RWPE2 (cell line): ENCODE measurements at places on chromosomes 16 and 17.

DNA sequence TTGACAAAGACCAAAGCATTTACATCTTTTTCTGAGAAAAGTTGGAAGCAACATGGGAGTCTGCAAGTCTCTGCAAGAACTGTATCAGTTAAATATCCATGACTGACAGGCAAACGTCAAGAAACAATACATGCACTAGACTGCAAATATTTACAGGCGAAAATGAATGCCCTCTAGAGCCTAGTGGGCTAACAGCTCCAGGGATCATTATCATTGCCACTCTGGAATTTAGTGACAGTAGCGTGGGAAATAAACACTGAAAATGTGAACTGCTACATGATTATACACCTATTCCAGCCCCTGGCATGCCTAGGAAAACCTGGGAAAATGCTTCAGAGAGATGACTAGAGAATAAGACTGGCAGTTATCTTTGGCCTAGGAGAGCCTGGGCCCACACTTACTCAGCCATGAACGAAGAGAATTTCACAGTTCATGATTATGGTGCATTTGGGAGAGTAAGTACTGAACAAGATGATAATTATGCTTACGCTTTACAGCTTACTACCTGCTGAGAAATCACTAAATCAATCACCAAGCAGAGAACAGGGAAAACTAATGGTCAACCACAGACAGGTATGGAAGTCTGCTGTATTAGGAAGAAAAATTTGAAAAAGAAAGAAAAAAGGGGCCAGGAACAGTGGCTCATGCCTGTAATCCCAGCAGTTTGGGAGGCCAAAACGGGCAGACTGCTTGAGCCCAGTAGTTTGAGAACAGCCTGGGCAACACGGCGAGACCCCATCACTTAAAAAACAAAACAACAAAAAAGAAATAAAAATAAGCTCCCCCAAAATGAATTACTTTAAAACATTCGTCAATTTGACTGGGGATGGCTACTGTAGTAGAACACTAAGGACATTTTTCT lies 66.6 kb upstream of the CLEC18B start:
- DNase-seq: no peak

DNA sequence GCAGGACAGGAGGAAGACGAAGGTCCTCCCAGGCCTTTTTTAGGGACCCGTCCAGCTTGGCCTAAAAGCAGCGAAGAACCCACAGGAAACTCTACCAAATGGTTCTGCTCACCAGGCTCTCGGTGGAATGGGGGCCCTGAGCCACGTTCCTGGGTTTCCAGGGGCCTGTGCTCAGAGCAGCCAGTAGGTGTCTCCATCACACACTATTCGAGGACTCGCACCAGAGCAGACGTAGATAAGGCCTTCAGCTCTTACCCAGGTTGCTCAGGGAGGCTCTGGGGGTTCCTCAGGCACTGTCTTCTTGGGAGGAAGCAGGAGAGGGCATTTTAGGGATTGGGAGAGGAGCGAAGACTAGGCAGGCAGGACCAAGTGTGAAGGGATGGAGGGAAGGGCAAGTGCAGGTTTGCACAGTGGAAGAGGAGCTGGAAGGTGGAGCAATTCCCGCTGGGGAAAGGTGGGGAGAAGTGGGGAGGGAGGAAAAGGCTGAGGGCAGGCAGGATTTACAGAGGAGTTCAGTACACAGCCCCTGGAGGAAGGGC lies 157.1 kb downstream of the RGS9 start:
- no peak for DNase-seq

DNA sequence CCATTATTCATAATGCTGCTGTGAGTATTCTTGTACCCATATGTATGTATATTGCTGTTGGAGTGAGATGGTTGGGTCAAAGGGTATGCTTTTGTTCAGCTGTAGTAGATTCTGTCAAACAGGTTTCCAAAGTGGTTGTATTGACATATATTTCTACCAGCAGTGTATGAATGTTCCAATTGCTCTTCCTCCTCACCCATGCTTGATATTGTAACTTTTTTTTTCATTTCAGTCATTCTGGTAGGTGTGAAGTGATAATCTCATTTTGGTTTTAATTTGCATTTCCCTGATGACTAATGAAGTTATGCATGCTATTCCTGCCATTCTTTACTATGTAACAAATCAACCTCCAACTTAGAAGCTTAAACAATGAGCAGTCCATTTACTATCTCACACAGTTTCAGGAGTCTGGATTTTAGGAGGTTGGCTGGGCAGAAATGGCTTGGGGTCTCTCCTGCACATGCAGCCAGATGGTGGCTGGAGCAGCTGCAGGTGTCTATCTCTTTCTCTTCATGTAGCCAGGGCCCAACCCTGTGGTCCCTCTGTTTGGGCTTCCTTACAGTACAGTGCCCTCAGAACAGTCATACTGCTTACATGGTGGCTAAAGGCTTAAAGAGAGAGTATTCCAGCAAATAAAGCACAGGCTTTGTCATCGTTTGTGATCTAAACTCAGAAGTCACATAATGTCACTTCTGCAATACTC lies 21.2 kb downstream of the ERAL1 start:
- no peak for DNase-seq

DNA sequence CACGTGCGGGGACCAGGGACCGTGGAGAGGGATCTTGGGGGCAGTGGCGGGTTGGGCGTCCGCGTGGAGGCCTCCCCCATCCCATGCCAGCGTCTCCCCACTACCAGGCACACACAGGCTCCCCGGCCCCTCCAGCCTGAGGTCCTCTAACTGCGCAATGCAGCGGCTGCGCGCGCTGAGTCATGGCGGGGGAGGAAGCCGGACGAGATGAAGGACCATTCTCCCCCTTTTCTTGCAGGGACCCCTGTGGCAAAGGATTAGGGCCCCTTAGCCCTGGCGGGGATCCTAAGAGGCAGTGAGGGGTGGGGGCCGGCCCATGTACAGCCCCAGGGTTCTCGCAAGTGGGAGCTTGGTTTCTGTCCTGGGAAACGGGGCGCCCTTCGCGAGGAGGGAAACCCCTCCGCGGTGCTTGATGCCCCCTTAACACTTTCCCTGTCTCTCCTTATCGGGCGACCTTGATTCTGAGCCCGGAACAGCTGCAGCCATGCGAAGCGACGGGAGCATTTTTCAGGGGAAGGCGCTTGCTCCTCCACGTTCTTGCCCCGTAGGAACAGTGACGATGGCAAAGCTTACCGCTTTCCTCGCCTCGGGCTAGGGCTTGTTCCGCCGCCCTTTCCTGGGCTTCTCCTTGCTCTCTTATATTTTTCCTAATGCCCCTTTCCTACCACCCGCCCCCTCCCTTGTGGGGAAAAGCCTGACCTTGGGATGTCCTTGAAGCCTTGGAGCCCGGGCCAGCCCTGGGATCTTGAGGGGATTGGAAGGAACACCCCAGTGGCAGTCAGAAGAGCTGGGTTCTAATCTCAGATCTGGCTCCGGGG lies 592 bp downstream of the ALDOA start:
- DNase-seq: no peak

GRCh38 chr17:59527931-59528330 lies 37.5 kb upstream of the DHX40 start:
- no peak for DNase-seq

DNA sequence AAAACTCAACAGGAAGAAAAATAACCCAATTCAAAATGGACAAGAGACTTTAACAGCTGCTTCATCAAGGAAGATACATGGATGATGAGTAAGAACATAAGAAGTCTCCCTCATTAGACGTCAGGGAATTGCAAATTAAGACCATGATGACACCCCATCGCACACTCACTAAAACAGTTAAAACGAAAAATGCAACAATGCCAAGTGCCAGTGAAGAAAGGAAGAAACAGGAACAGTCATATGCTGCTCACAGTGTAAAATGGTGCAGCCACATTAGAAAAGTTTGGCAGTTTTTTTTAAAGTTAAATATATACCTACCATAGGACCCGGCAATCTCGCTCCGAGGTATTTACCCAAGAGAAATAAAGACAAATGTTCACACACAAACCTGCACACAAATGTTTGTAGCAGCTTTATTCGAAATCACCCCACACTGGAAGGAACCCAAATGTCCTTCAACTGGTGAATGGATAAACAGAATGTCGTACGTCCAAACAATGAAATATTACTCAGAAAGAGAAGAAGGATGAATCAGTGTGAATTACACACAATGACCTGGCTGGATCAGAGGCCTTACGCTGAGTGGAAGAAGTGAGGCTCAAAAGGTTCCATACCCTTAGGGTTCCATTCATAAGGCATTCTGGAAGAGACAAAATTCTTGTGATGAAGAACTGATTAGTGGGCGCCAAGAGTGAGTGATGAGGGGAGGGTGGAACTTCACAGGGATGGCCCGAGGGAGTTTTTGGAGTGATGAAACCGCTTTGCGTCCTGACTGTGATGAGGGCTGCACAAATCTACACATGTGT lies 110.3 kb downstream of the C16orf95 start:
- no peak for DNase-seq

DNA sequence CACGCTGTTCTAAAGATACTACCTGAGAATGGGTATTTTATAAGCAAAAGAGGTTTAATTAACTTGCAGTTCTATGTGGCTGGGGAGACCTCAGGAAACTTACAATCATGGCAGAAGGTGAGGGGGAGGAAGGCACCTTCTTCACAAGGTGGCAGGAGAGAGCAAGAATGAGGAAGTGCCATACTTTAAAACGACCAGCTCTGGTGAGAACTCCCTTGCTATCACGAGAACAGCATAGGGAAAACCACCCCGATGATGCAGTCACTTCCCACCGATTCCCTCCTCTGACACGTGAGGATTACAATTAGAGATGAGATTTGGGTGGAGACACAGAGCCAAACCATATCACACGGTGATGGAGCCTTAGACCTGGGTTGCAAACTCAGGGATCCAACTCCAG lies 317.5 kb upstream of the EEF2KMT start:
- no peak for DNase-seq

DNA sequence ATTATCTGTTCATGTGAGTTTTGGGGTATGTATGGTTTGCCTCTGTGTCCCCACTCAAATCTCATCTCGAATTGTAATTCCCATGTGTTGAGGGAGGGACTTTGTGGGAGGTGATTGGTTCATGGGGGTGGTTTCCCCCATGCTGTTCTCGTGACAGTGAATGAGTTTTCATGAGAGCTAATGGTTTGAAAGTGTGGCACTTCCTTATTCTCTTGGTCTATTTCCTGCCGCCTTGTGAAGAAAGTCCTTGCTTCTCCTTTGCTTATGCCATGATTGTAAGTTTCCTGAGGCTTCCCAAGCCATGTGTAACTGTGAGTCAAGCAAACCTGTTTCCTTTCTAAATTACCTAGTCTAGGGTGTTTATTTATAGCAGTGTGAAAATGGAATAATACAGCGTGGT lies 128.1 kb upstream of the HS3ST4 start:
- no peak for DNase-seq
